ENCODE measurements at places on chromosomes 1 and 21.

DNA sequence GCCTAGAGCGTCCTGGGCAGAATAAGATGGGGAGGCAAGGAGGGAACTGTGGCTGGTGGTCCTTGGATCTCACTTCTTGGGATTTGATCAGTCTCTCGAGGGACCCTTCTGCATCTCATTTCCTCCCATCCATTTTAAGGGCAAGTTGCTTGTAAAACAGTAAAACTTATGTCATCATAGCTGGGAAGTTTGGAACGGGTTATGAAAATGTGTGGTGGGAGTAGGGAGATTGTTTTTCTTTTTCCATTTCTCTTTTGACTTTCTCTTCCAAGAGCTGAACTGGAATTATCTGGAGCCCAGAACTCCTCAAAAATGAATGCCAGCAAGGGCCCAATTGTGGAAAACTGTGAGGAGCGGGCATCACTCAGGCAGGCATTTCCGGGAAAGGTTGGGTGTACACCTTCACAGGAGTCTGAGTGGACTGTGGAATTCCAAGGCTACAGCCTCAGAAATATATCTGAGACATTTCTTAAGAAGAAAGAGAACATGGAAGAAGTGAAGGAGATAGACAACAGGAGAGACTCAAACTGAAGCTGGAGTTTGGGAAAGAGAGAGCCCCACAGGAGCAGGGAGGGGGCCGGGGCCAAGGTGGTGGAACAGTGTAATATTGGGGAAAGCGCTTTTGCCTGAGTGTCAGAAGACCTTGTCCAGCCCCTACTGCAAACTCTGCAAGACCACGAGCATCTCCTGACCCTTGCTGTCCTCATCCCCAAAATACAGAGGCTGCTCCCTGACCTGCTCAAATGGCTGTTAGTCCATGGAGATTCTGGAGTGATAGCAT lies 185.1 kb downstream of the FOXD2 start:
- no peak for DNase-seq

- no peak for DNase-seq
These were observed 11.8 kb downstream of the PLA2G2F start for GRCh38 chr1:20150969-20151368.

DNA sequence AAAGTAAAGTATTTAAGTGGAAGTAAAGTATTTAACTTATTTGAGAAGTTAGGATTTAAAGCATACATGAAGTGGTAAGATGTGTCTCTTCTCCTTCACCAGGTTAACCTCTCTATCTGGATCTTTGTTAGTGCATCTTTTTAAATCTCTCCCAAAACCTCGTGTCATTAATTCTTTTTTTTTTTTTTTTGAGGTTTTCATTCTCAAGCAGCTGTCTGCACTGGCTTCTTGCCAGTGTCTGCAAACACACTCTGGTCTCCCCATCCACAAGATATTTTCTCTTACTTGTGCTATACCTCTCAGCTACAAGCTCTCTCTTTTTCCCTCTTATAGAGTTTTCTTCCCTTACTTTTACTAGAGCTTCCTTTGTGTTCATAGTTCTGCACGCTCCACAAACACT lies 49.0 kb downstream of the CLDN17 start:
- no peak for DNase-seq

- DNase-seq = no peak
These were observed 381.2 kb upstream of the DUSP10 start for GRCh38 chr1:222123111-222123510.

- DNase-seq = no peak
These were observed 8.8 kb upstream of the ZNF124 start for GRCh38 chr1:247180581-247180980.

- DNase-seq = no peak
These were observed 87.4 kb upstream of the IGSF21 start for GRCh38 chr1:18020021-18020817.

GRCh38 chr1:34436836-34437235 lies 260.1 kb downstream of the C1orf94 start:
- DNase-seq = no peak

DNA sequence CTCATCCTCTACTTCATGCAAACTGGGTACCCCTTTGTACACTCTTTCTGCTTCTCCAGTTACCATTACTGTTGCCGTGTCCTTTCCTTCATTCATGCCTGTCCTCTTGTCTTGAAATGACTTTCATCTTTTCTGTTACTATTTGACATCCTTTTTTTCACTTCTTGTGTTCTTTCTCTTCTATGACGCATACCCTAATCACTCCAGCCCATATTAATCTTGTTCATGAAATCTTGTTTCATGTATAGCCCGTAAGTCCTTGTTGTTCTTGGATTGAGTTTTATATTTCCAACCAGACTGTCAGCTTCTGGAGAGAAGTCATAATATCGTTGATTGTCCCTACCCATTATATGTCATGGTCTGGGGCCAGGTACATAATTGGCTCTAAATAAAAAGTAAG lies 126.1 kb downstream of the NOS1AP start:
- no peak for DNase-seq

DNA sequence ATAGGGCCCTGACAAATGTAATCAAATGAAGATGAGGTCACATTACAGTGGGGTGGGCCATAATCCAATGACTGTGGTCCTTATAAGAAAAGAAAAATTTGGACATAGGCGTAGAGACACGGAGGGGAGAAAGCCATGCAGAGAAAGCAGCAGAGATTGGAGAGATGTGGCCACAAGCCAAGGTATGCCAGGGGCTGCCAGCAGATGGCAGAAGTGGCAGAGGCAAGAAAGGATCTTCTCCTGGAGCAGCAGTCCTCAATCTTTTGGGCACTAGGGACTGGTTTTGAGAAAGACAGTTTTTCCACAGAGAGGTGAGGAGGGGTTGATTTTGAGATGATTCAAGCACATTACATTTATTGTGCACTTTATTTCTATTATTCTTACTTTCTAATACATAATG lies 355.1 kb downstream of the NPHP4 start:
- DNase-seq = peak; percentile 30

DNA sequence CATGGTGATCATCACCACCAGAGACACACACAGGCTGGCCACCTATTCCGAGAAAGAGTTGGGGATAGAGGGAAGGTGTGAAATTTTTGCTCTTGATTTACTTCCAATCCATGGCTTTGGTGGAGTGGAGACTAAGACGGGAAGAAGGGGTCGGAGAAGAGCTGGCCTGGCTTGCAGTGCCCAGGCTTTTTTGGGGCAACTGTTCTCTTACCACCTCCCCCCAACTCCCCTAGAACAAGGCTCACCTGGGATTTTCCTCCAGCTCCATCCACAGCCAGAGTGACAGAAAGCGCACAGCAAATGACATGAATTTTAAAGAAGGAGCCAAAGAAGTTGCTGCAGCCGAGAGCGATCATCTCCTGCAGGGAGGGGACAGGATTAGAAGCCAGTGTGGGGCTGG lies 16.0 kb downstream of the SLC26A9 start:
- DNase-seq = no peak

GRCh38 chr21:17736072-17736471 lies 83.1 kb downstream of the C21orf91 start:
- DNase-seq = no peak

DNA sequence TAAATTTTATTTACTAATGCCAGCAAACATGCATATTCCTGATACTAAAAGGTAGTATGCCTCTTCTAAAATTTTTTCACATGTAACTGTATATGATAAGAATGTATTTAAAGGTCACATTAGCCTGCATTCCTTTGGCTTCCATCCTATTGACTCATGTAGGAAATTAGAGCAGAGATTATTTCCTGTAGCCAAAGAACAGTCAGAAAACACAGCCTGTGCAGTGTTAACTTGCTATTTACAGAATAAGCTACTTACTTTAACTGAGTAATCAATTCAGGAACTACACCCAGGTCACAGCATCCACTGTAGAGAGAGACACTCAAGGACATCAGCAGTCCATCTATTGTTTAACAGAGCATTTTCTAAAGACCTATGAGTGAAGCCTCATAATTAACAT lies 154.5 kb upstream of the ADGRL4 start:
- DNase-seq = no peak

DNA sequence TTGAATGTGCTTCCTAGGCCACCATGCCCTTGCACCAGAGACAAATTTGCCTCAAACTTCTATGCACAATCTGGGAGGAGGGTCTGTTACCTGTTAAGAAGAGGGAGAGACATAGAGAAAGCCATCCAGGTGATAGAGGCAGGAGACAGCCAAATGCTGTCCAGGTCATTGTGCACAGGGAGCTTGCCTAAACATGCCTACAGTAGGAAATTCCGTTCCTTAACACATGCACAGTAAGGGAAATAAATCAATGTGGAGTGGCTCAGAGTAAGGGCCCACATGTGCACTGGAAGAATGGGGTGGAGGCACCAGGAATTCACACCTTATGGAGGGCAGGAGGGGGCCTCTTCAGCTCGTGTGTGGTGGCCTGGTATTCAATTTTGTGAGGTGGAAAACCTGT lies 19.5 kb upstream of the CREG1 start:
- no peak for DNase-seq

GRCh38 chr1:68011657-68012375 lies 38.6 kb downstream of the DIRAS3 start:
- DNase-seq = no peak

GRCh38 chr1:167562702-167563101 lies 9.1 kb upstream of the CREG1 start:
- no peak for DNase-seq

- DNase-seq = peak; percentile 52
These were observed 12.1 kb downstream of the IRF2BP2 start for GRCh38 chr1:234597894-234598293.

DNA sequence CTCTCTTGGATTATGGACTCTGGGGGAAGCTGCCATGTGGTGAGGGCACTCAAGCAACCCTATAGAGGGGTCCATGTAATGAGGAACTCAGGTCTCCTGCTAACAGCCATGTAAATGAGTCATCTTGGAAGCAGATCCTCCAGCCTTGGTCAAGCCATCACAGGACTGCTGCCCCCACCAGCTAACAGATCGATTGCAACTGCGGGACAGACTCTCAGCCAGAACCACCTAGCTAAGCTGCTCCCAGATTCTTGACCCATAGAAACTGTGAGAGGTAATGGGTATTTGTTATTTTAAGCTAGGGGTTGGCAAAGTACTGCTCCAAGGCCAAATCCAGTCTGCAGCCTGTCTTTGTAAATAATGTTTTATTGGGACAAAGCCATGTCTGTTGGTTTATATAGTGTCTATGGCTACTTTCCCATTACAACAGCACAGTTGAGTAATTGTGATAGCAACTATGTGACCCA lies 27.6 kb upstream of the MAP3K7CL start:
- no peak for DNase-seq

- DNase-seq = no peak
These were observed 63.1 kb upstream of the HIVEP3 start for GRCh38 chr1:41981796-41982195.

DNA sequence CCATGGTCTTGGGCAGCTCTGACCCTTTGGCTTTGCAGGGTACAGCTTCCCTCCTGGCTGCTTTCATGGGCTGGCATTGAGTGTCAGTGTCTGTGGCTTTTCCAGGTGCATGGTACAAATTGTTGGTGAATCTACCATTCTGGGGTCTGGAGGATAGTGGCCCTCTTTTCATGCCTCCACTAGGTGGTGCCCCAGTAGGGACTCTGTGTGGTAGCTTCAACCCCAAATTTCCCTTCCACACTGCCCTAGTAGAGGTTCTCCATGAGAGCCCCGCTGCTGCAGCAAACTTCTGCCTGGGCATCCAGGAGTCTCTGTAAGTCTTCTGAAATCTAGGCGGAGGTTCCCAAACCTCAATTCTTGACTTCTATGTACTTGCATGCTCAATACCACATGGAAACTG lies 494.5 kb upstream of the LRRC7 start:
- no peak for DNase-seq

GRCh38 chr1:226638608-226639007 lies 90.0 kb downstream of the STUM start:
- no peak for DNase-seq

- DNase-seq = no peak
These were observed 7.7 kb downstream of the KANK4 start for GRCh38 chr1:62311473-62311943.

DNA sequence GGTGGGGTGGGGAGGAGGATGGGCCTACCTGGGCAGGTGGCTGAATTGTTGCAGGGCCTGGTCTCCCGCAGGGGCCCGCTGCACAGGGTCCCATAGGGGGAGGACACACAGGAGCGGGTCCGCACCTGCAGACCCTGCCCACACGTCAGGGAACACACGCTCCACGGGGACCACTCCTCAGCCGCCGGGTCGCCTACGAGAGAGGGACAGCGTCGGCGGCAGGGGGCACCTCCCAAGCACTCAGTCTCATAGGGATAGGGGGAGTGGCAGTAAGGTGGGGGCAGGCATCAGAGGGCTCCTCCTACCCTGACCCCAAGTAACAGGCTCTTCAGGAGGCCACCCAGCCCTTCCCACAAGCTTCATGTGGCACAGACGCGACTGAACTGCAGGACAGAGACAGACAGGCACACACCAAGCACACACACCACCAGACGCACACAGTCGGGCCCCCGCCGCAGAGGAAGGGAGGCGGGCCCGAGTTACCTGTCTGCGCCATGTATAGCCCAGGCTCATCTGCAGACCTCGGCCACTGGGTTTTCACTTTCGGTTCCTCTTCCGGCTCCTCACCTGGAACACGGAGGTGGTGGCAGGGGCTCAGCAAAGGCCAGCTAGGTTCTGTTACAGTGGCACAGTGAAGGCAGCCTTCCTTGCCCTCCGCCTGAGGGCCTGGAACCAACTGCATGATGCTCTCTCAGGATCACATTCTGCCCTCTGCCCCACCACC lies 19.8 kb downstream of the ADGRB2 start:
- no peak for DNase-seq

- peak; percentile 98 for DNase-seq
These were observed 6.6 kb upstream of the SMIM12 start for GRCh38 chr1:34865981-34866761.

- DNase-seq = no peak
These were observed 182.2 kb downstream of the PRDM16 start for GRCh38 chr1:3251099-3251806.

DNA sequence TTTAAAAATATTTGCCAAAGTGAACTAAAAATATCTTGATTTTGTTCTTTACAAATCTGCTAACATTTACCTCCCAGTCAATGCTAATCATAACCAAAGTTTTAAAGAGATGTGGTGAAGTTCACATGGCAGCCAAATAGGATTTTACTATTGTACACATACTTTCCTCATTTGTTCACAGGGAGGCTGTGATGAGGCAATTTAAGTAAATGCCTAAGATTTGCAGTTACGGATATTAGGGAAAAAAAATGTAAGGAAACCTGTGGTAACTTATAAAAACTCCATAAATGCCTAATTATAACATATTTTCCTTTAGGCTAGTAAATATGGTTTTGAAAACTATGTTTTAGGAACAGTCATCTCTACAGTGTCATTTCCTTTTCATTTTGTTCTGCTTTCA lies 32.4 kb downstream of the RGS5 start:
- DNase-seq = no peak

GRCh38 chr1:161238039-161238473 lies at the start of gene NR1I3:
NR1I3 (minus strand) TSS chr1:161238203; CDS start chr1:161236565, 1,638 bp downstream.
- no peak for DNase-seq

Data from activated T-cell treated with anti-CD3 and anti-CD28 coated beads, Interleukin-2, amount 50 U/mL, for 1 hour (primary cell).